Stimulated activated CD4-positive, alpha-beta T cell treated with anti-CD3 and anti-CD28 coated beads, Interleukin-15, amount 100 ng/mL, for 48 hours (primary cell): ENCODE measurements at places on chromosomes 12 and 14.

DNA sequence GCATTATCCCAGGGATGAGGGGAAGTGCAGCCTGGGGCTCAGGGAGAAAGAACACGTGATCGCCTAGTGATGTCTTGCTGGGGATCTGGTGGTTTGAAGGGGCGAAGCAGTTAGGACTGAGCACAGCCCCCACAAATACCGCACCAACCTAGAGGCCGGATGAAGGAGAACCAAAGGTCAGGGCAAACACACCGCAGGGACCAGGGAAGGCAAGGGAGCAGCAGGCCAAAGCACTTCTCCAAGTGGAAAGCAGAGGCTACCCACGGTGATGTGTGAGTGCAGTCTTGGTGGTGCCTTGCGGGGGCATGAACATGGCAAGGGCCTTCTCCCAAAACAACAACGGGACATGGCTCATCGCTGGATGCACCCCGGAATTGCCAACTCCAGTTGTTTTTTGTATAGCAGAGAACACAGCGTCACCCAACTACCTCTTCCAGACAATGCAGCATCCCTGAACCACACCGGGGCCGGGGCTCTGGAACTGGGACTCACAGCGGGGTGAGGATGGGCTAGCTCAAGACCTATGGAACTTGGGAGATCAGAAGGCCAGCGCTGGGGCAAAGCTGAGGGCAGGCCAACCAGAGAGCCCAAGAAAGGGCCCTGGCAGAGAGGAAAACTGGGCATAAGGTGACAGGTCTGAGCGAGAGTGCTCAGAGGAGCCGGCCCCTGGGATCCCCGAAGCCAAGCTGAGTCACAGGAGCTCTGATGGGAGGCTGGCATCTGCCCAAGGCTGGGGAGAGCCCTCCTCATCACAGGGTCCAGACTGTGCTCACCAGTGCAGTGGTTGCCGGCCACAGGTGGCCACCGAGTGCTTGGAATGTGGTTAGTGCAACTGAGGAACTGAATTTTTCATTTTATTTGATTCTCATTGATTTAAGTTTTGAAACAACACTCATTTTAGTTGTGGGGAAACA, 11.1 kb downstream of the GALNT16 start:
- DNase-seq: no peak

GRCh38 chr12:123948401-123948795, 24.2 kb downstream of the CCDC92 start:
- no peak for DNase-seq

- DNase-seq: no peak
Measured at GRCh38 chr12:19761463-19761862, 322.2 kb downstream of the AEBP2 start.

DNA sequence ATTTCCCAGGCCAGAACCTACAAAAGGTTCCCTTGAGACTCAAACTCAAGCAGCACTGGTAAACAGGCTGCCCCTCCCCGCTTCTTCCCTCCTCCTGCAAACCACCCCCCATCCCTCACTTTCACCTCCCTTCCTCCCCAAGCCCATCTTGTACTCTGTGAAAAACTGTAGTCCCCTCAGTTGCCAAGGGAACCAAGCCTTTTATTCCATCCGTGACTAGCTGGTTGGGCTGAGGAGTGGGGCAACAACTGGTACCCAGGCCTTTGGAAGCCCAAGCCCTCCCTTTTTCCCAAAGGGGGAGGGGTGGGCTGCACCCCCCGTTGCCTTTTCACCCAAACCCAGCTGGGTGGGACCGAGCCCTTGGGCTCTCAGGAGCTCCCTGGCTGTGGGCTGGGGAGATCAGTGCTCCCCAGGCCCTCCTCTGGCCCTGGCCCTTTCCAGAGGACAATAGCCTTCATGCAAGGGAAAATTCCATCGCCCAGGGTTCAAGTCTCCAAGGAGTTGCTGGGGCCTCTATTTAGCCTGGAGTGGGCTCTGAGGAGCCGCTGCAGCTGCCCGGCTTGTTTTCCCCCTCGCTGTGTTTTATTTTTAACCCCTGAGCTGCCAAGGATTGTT, 61.9 kb downstream of the ZFP36L1 start:
- DNase-seq: no peak

DNA sequence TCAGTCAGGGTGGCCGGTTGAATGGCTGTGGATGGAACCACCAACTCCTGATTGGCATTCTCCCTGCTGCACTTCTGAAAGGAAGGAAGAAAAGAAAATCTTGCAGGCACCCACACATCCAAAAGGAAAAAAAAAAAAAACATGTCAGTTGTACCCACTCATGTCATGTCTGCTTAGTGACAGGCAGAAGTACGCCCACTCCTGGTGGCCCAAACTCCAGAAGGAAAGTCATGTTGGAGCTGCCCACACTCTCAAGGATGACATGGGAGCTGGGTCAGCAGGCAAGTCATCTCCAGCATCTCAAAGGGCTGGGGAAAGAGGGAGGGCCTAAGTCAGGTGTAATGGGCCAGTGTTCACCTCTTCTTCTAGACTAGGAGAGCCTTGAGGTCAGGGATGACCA, 1079.1 kb downstream of the BCL11B start:
- DNase-seq: no peak

DNA sequence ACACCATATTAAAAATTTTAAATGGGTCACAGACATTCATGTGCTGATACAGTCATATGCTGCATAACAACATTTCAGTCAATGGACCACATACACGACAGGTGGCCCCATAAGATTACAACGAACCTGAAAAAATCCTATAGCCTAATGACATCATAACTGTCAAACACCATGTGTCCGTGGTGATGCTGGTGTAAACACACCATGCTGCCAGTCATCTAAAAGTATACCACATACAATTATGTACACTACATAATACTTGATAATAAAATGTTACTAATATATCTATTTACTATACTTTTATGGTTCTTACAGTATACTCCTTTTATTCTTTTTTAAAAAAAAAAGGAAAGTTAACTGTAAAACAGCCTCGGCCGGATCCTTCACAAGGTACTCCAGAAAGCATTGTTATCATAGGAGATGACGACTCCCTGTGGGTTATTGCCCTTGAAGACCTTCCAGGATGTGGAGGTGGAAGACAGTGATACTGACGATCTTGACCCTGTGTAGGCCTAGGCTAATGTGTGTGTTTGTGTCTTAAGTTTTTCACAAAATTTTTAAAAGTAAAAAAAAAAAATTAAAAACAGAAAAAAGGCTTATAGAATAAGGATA, 5.0 kb upstream of the TDG start:
- no peak for DNase-seq

DNA sequence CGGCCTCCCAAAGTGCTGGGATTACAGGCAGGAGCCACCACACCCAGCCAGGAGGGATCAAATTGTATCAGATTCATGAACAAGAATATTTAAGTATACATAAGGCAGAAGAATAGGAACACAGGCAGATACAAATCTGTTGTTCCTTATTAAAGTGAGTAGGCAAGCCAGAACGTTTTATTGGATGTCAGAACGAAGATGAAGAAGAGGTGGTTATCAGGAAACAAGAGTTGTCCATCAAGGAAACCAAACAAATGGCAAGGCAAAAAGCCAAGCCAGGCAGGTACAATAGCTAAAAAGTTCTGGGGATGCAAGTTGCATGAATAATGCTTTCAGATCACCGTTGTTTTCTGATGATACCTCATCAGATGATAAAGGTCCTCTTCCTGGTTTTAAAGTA, 31.1 kb upstream of the BAZ1A start:
- no peak for DNase-seq

DNA sequence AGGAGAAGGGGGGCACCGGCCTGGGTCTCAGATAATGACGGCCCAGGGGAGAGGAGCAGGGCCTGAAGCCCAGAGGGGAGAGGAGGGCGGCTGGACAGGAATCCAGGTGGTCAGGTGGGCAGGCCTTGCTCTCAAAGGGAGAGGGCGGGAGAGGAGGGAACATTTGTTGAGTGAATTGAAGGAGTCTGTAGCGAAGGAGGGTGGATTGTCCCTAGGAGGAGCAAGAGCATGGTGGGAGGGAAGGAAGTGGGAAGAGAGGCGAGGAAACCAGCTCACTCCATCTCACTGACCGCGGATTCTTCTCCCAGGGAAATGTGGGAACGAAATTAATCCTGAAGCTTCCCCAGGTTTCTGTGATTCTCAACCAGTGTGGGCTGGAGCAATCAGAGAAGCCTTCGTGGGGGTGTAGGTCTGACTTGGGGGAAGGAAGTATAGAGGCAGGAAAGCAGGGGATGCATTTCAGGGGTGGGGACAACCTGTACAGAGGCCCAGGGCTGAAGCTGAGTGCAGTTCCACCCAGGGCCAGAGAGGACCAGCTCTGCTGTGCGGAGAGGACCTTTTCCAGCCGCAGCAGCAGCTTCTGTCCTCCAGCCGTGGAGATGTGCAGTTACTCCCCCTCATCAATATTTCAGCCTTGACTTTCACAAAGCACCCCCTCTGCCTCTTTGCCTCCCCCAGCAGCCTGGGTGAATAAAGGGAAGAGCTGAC, 100.9 kb downstream of the CHST11 start:
- no peak for DNase-seq

- DNase-seq: no peak
Measured at GRCh38 chr14:96403409-96403808, 11.5 kb downstream of the AK7 start.

GRCh38 chr12:132327336-132328171, 1.8 kb downstream of the GALNT9 start:
- peak; percentile 51 for DNase-seq

DNA sequence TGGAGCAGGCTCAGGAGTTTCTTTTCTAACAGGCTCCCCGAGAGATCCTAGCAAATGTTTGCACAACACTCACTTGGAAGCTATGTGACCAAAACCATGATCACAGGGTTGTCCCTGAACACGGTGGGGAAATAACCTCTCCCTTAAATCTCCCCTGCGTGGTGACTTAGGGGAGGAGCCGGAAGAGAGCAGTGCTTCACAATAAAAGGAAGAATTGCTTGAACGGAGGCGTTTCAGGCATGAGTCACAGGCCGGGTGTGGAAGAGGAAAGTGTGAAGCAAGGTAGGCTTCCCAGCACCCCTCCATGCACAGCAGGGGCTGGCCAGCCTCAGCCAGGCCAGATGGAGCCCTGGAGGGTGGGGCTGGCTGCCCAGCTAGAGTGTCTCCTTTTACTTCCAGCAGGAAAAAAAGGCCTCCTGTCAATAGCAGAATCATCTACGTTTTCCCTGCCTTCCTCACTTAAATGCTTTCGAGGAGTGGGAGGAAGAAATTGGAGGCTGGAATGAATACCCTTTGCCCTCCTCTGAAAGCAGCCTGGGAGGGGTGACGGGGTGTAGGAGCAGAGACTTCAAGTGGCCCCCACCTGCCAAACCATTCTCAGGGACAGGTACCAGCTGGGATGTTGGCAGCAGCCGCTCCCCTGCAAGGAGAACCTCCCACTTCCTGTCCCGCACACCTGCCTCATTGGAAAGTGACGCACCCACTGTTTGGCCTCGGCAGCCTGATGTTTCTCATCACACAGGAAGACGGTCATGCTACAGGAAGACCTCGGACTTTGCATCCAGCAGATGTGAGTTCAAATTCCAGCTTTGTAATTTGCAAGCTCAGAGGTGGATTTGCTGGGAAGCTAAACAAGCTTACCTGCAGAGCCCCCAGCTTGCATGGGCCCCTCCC, 30.1 kb upstream of the PPP2R5C start:
- DNase-seq: peak; percentile 86

GRCh38 chr12:18045446-18045992, 44.5 kb downstream of the RERGL start:
- DNase-seq: no peak

DNA sequence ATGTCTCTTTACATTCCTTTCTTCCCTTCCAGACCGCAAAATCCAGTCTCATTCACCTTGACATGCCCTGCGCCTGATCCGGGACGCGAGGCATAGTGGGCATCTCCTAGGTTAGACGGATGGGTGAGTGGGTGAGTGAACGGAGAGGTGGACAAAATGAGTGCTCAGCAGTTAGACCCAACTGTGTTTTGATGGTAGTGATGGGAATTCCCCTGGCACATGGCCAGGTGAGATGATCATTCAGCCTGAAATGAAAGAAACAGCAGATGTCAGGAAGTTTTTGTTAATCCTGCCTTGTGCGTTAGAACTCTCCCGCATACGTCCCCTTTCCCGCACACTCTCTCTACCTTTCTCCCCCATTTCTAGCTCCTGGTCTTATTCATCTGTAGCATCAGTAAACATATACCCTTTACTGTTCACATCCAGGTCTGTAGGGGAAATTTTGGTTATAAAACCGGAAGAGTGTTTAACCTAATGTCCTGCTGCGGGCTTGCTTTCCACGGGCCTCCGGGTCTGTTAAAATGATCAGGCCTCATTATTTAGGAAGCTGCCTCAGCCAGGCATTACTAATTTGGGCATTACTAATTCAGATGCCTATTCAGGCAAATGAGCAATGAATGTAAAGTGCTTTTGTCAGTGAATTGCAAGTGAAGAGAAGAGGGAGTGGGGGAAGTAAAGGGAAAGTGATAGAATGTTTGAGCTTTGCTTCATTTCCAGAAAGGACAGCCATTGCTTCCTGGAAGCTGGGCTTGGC, 172.8 kb downstream of the ETV6 start:
- no peak for DNase-seq

DNA sequence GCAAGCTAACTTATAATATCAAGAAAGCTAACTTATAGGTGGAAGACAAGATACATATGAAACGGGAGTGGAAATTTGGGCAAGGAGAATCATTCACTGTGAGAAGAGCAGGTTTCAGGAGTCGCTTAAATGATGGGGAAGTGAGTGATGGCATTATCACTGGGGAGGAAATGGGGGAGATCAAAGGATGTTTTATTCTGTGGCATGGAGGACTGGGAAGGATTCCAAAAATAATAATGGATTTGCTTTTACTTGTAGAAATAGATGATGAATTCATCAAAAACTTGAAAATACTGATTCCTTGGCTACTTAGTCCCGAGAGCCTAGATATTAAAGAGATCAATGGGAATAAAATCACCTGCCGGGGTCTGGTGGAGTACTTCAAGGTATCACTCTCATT, 47.8 kb downstream of the SAV1 start:
- no peak for DNase-seq

DNA sequence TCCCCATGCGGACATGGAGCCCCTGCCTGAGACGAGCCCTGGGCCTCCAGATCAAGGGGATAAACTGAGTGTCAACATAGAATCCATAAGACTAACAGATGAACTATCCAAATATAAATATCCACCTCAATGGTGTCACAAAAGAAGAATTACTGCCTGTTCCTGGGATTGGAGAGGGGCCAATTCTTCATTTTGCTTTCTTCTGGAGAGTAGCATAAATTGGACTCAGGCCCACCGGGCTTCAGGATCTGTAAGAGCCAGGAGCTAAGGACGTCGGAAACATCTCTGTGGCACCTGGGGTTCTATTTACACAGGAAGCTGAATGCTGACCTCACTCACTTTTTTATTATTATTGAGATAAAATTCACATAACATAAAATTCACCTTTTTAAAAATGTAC, 408.2 kb upstream of the CCDC196 start:
- no peak for DNase-seq

GRCh38 chr12:105733579-105733978, 403.1 kb downstream of the C12orf75 start:
- DNase-seq: no peak
